Panc1 (cell line): ENCODE measurements at places on chromosomes 7 and 10.

DNA sequence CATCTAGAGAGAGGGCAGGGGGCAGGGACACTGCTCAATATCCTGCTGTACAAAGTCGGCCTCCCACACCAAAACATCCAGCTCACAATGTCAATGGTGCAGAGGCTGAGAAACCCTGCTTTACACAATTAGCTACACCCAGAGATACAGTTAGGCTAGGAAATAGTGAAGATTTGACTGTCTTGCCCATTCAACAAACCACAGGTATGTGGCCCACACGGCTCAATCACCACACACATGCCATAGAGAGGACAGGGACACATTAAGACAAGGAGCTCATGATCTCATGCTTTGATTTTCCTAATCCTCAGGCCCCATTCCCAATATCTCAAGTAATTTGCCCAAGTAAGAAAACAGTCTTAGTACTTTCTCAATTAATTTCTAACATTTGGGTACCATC, 110.4 kb downstream of the OSBPL3 start:
- DNase-seq = no peak

DNA sequence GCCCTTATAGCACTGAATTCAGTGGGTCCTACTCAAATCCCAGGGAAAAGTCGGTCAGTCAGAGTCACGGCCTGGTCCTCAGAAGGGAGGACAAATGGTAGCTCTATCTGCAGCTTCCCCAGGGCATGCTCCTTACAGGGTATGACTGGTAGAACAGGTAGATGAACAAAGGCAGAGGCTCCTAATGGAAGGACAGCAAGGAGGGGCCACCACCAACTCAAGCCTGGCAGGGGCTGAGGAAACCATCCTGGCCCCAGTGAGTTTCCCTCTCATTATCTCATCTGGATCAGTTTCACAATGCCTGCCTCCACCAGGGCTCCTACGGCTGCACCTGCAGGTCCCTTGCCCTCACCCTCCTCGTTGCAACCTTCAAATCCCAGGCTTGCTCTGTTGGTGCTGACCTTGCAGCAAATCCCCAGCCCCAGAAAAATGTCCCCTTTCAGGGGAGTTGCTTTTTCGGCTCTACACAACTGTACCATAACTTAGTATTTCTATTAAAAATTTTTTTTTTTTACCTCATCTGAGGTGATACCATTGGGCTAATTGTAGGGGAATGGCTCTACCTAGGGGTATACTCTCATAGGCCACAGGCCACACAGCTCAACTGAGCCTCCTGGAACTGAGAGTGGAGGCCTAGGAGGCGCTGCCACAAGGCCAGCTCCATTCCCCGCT, 2.4 kb upstream of the MYO1G start:
- no peak for DNase-seq

- DNase-seq = no peak
Measured at GRCh38 chr7:49112222-49112621, 187.9 kb downstream of the CDC14C start.

GRCh38 chr10:60237977-60238758, 151.5 kb downstream of the ANK3 start:
- peak; percentile 15 for DNase-seq

DNA sequence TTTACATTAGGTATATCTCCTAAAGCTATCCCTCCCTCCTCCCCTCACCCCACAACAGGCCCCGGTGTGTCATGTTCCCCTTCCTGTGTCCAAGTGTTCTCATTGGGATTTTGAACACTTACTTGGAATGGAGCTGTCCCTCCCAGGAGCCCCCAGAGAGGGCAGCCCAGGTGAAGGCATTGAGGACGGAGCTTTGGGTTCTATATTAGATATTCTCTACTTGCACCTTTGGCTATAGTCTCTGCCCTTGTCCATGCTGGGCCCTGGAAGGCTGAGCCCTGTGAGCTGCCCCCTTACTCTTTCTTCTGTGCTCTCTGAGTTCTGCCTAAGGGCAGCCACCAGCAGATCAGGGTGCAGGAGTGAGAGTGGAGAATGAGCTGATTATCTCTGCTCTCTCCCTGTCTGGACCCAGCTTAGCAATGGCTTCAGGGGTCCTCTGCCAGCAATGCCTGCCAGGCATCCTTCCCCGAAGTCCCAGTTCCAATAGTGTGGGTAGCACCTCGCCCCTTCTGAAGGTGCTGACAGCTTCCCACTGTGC, 11.2 kb downstream of the ADRA2A start:
- no peak for DNase-seq

GRCh38 chr10:95793401-95794045, 37.6 kb downstream of the ENTPD1 start:
- DNase-seq = no peak

- no peak for DNase-seq
Measured at GRCh38 chr7:149005427-149006344, 22.6 kb downstream of the PDIA4 start.

- no peak for DNase-seq
Measured at GRCh38 chr7:19269301-19269700, 124.1 kb upstream of the FERD3L start.

DNA sequence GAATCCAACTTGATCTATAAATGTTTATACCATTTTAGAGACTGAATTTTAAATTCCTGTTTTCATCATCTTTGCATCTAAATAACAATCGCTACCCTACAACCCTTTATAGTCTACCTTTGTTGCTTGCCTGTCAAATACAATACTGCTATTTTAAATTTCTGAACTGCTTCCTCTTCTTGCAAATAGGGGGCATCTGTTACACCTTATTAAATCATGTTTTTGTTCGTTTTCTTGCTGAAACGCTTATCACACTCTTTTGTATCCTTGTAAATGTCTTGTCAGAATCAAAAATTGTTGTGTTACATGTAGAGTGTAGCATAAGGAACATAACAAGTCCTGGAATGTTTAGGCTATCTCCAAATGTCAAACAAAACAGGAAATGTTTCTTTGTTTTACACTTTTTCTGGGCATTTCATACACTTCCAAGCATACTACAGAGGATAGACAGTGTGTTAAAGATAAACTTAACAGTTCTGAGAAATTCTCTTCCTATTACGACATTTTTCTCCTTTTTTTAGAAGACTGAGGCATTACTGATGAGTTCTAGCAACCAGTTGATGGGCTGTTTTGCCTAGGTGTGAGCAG, 281.3 kb downstream of the GPR158 start:
- DNase-seq = no peak

- DNase-seq = no peak
Measured at GRCh38 chr10:119805702-119806230, 66.9 kb downstream of the MCMBP start.

DNA sequence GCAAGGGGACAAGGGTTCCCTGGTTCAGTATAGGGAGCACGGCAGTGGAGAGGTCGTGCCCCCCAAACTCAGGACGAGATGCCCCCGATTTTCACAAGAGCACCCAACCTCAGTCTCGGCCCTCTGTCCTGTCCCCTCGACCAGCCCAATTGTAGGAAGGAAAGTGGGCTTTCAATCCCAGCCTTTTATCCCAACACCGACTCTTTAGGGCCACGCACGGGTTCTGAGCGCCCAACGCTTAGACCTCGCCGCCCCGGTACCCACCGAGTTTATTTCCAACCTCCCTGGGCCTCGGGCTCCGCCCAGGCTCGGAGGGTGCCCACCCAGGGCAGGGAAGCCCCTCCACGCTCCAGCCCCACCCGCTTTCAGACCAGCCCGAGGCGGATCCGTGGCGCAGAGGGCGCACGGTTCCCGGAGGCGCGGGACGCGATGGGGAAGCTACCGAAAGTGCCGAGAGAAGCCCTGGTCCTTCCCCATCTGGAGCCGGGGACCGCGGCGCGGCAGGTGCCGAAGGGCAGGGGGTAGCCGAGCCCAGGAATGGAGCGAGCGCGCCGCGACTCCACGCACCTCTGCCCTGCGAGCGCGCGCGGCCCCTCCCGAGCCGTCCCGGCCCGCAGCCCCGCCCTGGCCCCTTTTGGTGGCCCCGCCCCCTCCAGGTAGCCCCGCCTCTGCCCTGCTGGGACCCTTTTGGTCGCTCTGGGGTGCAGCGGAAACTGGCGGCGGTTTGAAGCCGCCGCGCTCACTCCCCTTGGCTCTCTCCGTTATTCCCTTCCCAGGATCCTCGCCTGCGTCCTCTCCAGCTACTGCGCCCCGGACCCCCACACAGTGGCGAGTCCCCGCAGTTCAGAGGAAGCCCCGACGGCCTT, 20.4 kb downstream of the GRID2IP start:
- no peak for DNase-seq

- no peak for DNase-seq
Measured at GRCh38 chr10:133058331-133059092, 29.2 kb upstream of the ADGRA1 start.

- no peak for DNase-seq
Measured at GRCh38 chr10:97566336-97566996, 6.1 kb upstream of the ANKRD2 start.
